Activated naive CD8-positive, alpha-beta T cell treated with anti-CD3 and anti-CD28 coated beads for 36 hours (primary cell): ENCODE measurements at places on chromosomes 6 and 20.
A peak's percentile ranks its signal among the peaks of the same experiment; 100 is the strongest.

DNA sequence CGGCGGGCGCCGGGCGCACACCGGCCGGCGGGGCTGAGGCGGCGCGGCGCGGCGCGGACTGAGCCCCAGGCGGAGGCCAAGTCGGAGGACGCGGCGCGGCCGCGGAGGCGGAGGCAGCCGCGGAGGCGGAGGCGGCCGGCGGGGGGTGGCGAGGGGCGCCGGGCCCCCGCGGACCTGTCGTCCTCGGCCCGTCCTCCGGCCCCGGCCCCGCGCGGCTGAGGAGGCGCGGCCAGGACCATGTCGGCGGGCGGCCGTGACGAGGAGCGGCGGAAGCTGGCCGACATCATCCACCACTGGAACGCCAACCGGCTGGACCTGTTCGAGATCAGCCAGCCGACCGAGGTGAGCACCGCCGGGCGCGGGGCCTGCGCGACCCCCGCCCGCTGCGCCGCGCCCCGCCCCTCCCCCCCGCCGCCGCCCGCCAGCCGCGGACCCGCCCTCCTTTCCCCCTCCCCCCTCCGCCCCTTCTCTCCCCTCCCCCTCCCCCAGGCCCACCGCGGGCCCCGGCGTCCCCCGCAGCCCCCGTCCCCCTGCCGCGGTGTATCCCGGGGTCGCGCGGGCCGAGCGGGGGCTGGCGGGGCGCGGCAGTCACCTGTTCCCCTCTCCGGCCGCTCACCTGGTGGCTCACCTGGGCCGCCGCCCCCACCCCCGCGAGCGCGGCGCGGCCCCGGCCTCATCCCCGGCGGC is at the start of gene AFDN:
Gene AFDN, plus strand, starts transcription at position 16 of the 687 bp plus-strand sequence. Its CDS starts 222 bp downstream, at position 238.
- H3K4me3 ChIP-seq: peak within 1 kb of the TSS; percentile 85
- no peak within 1 kb of the TSS for H3K27ac ChIP-seq
- H3K27me3 ChIP-seq: peaks cover 79% of the 10 kb centered on the region
- H3K4me1 ChIP-seq: peaks cover 28% of the 10 kb centered on the region
- no peak for DNase-seq
- peaks cover 1% of the 10 kb centered on the region for H3K36me3 ChIP-seq

- no peak overlapping the region for H3K4me3 ChIP-seq
- no peaks in the 10 kb centered on the region for H3K27me3 ChIP-seq
- no peak for DNase-seq
Measured at GRCh38 chr20:15200147-15200565, 862.7 kb upstream of the FLRT3 start.

DNA sequence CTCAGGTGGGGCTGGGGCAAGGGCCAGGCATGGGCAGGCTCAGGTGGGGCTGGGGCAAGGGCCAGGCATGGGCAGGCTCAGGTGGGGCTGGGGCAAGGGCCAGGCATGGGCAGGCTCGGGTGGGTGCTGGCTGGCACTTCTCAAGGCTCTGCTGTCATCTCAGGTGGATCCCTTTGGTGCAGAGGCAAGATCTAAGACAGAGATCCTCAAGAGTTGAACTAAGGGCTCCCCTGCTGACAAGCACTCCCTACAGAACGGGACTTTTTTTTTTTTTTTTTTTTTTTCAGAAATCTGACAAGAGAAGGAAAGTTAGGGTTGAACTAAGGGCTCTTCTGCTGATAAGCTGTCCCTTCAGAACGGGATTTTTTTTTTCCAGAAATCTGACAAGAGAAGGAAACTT is 24.9 kb downstream of the MMP24OS start:
- H3K27ac ChIP-seq: no peak overlapping the region
- no peaks in the 10 kb centered on the region for H3K27me3 ChIP-seq
- H3K36me3 ChIP-seq: no peaks in the 10 kb centered on the region
- H3K4me3 ChIP-seq: no peak overlapping the region

- H3K27ac ChIP-seq: no peak overlapping the region
- no peak for DNase-seq
- H3K4me3 ChIP-seq: no peak overlapping the region
- H3K36me3 ChIP-seq: no peaks in the 10 kb centered on the region
- H3K27me3 ChIP-seq: no peaks in the 10 kb centered on the region
Measured at GRCh38 chr20:24742436-24742835, 206.6 kb upstream of the CST7 start.

GRCh38 chr20:13671916-13672378 is 33.2 kb upstream of the TASP1 start:
- H3K36me3 ChIP-seq: no peaks in the 10 kb centered on the region
- peaks cover 7% of the 10 kb centered on the region for H3K27me3 ChIP-seq
- DNase-seq: no peak
- H3K4me3 ChIP-seq: no peak overlapping the region

DNA sequence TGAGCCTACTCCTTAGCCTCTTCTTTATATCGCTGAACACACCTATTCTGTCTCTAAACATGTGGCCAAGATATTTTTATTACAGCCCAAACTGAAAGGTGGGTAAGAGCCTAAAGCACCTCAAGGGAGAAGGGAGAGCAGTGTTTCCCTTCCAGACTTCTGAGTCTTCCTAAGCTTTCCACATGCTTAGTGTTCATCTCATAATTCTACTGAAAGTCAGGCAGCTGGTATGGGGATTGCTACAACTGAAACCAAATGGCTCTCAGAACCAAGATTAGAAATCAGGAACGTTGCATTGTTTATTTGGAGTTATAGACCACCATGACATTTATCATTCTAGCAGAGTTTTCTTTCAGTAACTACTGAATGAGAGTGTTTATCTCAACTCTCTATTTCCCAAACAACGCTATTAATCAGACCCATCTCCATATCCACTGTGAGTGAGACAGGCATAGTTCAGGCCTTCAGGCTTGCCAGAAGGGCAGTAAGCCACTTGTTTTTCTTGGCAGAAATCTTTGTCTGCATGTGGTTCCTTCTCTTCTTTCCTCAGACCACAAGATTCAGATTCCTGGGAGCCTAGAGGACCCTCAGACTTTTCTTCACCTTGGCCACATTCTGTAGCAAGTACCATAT is 22.8 kb downstream of the VGLL2 start:
- H3K36me3 ChIP-seq: no peaks in the 10 kb centered on the region
- no peak for DNase-seq
- H3K27ac ChIP-seq: no peak overlapping the region
- no peak overlapping the region for H3K4me3 ChIP-seq
- no peaks in the 10 kb centered on the region for H3K4me1 ChIP-seq
- peaks cover 21% of the 10 kb centered on the region for H3K27me3 ChIP-seq

DNA sequence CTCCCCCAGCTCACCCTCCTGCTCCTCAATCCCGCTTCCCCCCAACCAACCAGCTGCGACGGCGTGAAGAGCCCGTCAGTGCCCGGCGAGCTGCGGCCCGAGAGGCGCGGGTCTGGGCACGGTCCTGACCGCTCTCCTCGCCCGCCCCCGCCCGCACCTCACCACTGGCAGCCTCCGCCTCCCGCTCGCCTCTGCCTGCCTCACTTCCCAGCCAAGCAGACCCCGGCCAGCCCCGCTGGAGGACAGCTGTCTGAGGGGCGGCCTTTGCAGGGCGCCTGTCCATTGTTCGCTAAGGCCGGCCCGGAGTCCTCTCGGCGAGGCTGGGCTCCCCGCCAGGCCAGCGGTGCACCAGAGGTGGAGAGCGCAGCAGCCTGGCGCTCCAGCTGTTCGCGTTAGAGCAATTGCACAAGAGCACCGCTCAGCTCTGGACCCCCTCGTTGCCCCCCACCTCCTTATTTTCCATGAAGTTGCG is 1.3 kb downstream of the SOBP start:
- H3K27me3 ChIP-seq: peaks cover 35% of the 10 kb centered on the region
- no peak overlapping the region for H3K27ac ChIP-seq
- peak; percentile 14 for DNase-seq
- H3K36me3 ChIP-seq: no peaks in the 10 kb centered on the region
- H3K4me1 ChIP-seq: peaks cover 16% of the 10 kb centered on the region
- peak overlapping the region; percentile 84 for H3K4me3 ChIP-seq

DNA sequence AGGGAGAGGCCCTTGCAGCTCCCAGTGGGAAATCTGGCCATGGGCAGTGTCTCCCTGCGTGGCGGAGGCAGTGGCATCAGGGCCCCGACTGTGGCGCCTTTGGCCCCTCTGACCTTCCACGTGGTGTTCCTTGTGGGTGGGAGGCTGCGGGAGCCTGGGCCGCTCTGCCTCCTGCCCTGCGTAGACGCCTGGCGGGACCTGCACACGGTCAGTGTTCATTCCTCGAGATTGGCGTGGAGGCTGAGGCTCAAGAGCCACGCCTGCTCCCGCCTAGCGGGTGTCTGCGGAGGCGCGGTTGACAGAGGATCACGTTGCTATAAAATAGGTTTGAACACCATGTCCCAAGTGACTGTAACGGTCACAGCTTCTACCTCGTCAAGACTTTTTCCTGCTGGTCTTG is 14.0 kb downstream of the COL9A3 start:
- H3K27ac ChIP-seq: no peak overlapping the region
- DNase-seq: no peak
- H3K4me3 ChIP-seq: no peak overlapping the region
- H3K4me1 ChIP-seq: peaks cover 7% of the 10 kb centered on the region
- no peaks in the 10 kb centered on the region for H3K36me3 ChIP-seq
- peaks cover 4% of the 10 kb centered on the region for H3K27me3 ChIP-seq

DNA sequence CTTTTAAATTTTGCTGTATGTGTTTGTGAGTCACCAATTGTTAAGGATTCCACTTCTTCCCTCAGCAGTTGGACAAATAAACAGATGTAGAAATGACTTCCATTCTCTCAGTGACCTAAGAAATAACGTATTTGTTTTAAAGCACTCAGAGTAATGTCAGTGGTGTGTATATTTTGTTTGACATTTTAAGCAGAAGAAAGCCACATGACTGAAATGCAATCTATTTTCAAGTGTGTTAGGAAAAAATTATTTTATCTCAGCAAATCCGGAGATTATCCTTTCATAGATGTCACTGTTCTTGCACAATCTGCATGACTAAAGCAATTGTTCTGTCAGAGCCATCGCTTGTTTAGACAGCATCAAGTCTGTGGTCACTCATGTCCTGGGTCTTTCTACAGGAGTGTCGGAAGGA is 77.1 kb downstream of the JAG1 start:
- no peak overlapping the region for H3K4me3 ChIP-seq
- H3K36me3 ChIP-seq: peaks cover 11% of the 10 kb centered on the region
- no peak for DNase-seq
- no peak overlapping the region for H3K27ac ChIP-seq

GRCh38 chr20:49674383-49675352 is 39.0 kb downstream of the B4GALT5 start:
- no peak for DNase-seq
- H3K4me3 ChIP-seq: no peak overlapping the region
- H3K36me3 ChIP-seq: peaks cover 10% of the 10 kb centered on the region
- no peak overlapping the region for H3K27ac ChIP-seq

DNA sequence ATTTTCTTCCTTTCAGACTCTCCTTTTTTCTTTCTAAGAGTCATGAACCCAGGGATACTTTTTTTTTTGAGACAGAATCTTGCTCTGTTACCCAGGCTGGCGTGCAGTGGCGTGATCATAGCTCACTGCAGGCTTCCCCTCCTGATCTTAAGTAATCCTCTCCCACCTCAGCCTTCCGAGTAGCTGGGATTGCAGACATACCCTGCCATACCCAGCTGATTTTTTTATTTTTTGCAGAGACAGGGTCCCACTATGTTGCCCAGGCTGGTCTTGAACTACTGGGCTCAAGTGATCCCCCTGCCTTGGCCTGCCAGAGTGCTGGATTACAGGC is 32.8 kb upstream of the IER3 start:
- peaks cover 64% of the 10 kb centered on the region for H3K4me1 ChIP-seq
- no peaks in the 10 kb centered on the region for H3K27me3 ChIP-seq
- H3K4me3 ChIP-seq: no peak overlapping the region
- H3K36me3 ChIP-seq: peaks cover 8% of the 10 kb centered on the region

DNA sequence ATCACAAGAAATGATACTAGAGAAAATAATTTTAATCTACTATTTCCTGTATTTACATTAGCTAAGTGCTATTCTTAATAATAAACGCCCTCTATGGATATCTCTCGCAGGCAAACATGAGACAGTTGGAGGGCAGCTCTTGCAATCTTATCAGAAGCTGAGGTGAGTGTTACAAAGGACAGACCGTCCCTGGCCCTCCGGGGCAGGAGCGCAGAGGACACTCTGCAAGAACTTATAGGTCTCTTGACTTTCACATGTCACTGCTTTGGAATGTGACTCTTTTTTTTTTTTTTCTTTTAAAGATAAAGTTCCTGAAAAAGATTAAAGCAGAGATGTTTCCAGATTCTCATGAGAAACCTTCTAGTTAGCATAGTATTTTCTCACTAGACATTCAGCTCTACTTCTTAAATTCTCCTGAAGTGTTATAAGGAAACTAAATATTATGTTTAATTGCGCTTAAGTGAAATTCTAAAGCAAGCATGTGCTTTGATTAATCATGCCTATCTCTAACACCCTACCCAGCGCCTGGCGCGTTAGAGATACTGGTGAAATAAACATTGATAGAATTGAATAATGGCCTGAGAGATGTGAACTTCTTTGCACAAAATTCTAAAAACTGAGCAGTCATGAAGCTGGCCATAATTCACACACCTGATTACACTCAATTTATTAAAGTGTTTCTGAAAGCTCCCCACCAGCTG is 57.4 kb downstream of the SYTL3 start:
- DNase-seq: no peak
- H3K4me3 ChIP-seq: no peak overlapping the region
- H3K36me3 ChIP-seq: peaks cover 28% of the 10 kb centered on the region
- H3K27me3 ChIP-seq: no peaks in the 10 kb centered on the region
- H3K4me1 ChIP-seq: peaks cover 17% of the 10 kb centered on the region
